Right forelimb (tissue), 1 donor: ENCODE measurements at places on chromosomes 1 and 21.

DNA sequence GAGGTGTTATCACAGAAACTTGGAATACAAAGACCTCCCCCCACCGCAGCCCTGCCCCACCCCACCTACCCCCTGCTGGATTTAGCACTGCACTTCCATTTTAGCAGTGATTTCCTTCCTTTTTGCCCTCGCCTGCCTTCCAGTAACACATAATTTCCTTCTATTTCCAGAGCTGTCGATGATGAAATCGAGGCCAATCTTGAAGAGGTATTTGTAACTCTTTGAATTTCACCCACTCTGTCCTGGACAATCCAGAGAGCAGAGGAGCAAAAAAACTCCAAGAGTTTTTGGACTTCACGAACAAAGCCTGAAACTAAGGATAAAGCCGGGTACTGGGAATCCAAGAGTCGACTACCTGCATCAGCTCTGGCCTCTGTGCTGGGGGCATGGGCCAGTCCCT is 49.1 kb downstream of the CAPN2 start:
- no peak for DNase-seq

DNA sequence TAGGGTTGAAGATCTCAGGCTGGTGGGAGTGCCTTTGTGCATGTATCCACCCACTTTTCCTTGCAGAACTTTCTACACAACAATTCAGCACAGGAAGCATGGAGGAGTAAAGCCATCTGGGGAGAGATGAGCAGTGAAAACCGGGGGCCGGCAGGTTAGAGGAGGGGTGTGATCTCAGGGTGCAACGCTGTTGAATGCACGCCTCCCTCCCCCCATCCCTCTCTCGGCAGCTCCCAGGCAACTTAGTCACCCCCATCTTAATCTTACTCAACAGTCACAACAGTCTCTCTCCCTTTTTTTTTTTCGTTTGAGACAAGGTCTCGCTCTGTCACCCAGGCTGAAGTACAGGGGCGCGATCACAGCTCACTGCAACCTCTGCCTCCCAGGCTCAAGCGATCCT is 16.6 kb upstream of the ABCG1 start:
- DNase-seq, result no peak

DNA sequence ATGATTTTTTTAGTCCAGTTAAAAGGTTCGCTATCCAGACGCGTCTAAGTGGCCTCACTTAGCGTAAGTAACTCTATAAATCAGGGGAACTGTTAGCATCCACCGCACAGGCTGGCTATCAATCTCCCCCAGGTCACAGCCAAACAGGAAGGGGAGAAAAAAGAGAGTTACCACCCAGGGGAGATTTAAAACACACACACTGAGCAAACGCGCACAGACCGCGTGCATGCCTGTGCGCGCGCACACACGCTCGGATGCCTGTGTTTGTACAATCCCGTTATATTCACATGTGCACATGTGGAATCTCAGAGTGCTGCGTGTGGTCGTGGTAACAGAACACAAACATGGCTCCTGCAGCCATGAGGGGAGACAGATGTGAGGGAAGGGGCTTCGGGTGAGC is 125.4 kb downstream of the CASZ1 start:
- DNase-seq, result no peak

DNA sequence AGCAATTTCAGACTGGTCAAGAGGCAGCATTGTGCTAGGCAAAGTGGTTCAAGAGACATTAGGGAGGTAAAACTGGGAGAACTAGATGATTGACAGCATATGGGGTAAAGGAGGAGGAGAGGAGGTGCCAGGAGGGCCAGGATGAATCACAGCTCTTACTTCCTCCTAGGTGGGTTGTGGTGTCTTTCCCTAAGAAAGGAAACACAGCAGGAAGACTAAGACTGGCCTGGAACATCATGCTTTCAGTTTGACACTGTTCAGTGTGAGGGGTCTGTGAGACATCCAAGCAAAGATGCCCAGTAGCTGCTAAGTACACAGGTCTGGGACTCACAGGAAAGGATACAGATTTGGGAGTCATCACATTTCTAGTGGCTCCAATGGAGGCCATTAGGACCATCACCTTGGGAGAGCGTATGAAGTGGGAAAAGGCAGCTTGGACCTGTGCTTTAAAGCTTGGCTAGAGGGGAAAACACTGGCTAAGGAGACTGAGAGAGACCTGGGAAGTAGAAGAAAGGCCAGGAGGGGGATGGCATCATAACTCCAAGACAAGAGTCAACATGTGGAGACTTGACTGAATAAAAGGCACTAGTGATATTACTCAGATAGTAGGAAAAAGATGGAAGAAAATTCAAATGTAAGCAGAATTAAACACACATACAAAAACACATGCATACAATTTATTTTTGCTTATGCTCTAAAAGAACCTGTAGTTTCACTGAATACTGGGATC is 17.3 kb downstream of the CD58 start:
- DNase-seq, result no peak

GRCh38 chr1:7621334-7622219 is 149.5 kb upstream of the VAMP3 start:
- no peak for DNase-seq

DNA sequence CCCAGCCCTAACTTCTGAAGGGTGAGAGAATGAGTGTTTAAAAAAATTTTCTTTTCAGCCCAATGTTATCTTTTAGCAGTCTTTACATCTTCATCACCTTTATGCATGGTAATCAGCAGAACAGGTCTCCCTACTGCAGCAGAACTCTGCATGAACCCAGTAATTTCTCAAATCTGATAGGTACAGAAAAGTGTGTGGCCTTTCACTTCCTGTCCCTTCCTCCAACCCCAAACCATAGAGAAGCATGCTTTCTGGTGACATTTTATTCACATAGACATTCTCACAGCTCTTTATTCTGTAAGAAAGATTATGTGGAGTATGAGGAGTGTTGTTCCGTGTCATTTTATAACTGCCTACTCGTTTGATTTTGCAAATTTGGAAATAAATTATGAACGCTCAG is 68.6 kb downstream of the RPAP2 start:
- no peak for DNase-seq

DNA sequence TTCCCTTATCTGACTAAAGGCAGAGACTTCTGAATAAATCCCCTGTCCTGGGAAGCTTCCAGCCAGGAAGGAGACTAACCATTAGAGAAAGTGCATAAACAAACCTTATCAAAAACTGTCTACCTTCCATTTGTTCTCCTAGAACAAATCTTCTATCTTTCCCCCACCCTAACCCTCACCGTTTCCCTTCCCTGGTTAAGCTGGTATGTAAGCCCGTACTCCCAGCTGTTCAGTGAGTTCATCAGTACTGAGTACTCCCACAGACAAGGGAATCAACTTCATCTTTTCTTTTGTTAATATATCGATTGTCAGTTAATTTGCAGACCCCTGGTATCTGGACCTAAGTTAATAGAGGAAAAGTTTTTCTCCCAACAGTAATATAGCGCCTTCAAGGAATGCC is 20.1 kb upstream of the COG2 start:
- DNase-seq, result no peak

- DNase-seq, result no peak
Measured at GRCh38 chr1:48654606-48655210, 122.0 kb downstream of the BEND5 start.

GRCh38 chr1:36248250-36248894 is 24.1 kb downstream of the THRAP3 start:
- no peak for DNase-seq

GRCh38 chr1:175157200-175157599 is 35.4 kb downstream of the KIAA0040 start:
- no peak for DNase-seq

DNA sequence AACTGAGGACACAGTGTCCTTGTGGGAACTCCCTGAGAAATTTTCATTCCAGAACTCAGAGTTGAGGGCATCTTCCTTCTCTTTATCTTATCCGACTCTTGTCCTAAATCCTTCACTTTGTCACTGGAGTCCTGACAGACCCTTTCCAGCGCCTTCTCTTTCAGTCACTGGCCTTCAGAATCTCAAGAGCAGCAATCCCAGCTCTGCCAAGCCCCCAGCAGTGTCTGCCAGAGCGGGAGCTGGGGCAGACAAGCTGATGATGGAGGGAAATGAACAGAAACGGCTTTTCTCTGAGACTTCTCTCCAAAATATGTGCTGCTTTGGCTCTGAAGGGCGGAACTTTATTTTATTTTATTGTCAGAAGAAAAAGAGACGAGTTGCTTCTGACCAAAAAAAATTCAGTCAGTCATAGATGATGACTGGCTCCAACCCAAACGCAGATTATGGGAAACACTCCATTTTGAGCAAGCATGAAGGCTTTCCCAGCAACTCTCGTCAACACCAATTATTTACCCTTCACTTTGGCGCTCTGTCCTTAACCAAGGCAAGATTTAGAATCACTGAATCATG is 32.2 kb downstream of the MIS18A start:
- DNase-seq, result no peak

DNA sequence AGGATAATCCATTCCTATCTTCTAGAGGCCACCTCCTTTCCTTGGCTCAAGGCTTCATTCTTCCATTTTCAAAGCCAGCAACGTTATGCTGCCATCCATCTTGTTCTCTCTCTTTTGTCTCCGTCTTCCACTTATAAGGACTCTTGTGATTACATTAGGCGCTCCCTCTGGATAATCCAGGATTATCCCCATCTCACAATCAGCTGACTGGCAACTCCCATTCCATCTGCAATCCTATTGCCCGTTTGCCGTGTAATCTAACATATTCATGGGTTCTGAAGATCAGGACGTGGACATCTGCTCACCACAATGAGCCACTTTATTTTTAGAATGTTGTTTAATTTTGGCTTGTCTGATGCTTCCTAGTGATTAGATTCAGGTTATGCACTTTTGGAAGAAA is 89.3 kb downstream of the EBNA1BP2 start:
- no peak for DNase-seq

- no peak for DNase-seq
Measured at GRCh38 chr1:44694863-44695478, 20.5 kb downstream of the ARMH1 start.

DNA sequence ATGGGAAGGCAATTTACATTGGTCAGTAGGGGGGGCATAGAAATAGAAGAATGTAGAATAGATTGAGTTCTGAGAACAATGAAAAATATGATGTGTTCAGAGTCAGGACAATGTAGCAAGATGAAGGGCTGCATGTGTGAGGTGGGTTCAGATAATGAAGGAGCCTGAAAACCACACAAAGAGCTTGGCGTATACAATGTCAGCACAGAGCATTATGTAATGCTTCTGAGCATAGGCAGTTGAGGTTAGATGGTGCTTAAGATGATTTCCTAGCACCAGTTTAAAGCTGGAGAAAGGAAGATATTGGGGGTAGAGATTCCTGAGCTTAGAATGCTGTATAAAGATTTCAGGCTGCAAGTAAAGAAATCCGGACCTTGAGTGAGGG is 202.0 kb upstream of the SNX7 start:
- DNase-seq, result no peak

DNA sequence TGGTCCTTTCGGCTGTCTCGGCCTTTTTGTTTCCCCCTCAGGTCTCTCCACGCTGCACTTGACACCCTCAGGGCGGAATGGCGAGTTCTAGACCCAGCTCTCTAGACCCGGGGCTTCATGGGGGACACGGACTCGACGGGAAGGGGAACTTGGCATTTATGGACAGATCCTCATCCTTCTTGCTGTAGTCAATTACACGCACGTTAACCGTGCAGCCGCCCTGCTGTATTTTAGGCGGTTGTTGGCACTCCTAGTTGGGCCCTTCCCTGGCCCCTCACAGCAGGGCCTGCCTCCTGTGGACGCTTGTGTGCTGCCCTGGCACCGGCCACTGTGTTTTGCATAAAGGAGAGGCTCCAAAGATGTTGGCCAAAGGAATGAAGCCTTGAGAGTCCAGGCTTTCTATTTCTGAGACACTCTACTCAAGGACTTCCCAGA is 558 bp upstream of the BTG3 start:
- no peak for DNase-seq

DNA sequence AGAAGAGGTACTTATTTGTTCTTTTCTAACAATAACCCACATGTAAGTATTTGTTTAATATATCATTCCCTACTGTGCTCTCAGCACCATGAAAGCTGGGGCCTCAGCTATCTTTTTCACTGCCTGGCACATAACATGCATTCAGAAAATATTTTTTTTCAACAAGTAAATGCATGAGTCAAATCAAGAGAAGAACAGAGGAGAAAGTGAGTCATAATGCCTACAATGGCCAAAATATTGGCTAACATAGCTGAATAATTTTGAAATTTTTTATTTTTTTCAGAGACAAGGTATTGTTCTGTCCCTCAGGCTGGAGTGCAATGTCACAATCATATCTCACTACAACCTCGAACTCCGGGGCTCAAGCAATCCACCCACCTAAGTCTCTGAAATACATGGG is 252.2 kb upstream of the ADAMTS5 start:
- no peak for DNase-seq

- no peak for DNase-seq
Measured at GRCh38 chr21:45871616-45872236, 109.8 kb upstream of the COL6A1 start.

- DNase-seq, result peak; percentile 76
Measured at GRCh38 chr1:205325334-205325884, 3.9 kb upstream of the NUAK2 start.

GRCh38 chr1:90414201-90414600 is 302.9 kb downstream of the BARHL2 start:
- DNase-seq, result no peak

GRCh38 chr1:186819126-186819525 is 9.6 kb upstream of the PLA2G4A start:
- DNase-seq, result no peak

DNA sequence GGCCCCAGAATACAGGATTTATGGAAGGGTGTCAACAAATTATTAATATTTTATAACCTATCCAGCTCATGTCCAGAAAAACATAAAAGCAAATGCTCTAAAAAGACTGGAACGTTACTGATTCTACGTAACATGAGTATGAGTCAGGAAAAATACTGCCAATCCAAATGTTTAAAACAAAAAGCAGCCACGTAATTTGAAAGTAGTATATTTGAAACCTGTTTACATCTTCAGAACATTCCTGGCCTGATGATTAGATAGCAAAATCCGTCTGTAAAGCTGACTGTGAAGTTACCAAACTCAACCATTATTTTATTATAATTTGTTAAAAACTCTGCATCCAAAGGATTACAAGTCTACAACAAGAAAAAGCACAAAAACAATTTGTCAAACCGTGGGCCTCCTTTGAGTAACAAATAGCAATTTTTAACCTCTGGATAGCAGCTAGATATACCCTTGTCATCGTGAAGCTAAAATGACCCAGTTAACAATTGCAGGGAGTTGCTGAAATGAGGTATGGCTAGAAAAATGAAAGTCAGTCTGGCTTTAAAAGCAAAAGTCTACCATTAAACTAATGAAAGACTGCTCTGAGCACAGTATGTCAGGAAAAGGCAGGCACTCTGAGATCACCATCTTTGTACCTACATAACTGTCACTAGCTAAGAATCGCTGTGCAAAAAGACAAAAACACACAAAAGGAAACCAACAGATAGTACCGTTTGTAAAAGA is 1.2 kb downstream of the UBR4 start:
- no peak for DNase-seq

GRCh38 chr1:9400425-9401079 is 107.9 kb downstream of the SPSB1 start:
- no peak for DNase-seq
